HS-5 (cell line): ENCODE measurements at places on chromosomes 5 and 9.

- no peak for DNase-seq
Observed at GRCh38 chr9:72928042-72928507, 24.8 kb downstream of the ALDH1A1 start.

- DNase-seq: no peak
Observed at GRCh38 chr9:108609227-108609896, 246.4 kb downstream of the ACTL7B start.

DNA sequence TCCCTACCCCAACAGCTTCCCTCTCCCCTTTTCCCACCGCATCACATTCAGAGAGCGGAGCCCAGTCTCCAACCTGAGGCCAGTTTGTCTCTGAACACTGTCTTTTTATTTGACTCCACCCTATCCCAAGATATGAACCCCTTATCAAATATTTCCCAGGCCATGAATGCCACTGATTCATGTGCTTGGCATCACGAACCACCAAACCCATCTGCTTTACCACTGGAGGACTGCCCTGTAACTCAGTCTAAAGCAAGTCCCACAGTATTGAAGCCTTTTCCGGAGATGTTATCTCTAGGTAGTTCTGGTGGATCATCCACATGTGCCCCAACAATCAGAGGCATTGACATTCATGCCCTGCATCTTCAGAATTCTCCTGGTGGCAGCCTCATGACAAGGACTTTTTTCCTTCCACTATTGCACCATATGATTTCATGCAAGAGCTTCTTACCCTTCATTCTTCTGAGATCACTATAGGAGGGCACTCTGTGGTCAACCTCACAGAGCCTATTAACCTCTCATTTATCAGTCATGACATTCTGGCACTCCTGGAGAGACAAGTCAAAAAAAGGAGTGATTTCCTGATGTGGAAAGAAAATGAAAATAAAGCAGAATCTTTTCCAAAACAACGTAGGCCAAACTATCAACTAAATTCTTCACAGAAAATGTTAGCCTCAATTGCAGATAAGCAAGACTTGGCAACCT, 12.3 kb upstream of the SPATA31D4 start:
- DNase-seq: no peak

DNA sequence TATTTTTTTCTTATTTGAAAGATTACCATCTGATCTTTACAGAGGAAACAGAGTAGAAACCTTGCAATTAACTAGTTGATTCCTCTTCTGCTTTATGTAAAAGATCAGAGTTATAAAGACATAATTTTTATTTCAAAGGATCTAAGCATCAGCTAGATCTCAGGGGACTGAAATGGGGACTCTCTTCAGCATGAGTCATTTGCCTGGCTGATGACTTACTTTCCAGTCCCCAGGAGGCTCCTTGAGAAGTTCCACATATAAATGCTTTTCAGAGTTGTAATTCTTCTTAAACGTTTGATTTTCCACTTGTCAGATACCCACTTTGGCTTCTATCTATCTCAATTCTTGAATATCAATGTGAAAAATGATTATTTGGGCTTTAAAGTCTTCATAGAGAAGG, 389.4 kb downstream of the RAB3C start:
- DNase-seq: no peak

DNA sequence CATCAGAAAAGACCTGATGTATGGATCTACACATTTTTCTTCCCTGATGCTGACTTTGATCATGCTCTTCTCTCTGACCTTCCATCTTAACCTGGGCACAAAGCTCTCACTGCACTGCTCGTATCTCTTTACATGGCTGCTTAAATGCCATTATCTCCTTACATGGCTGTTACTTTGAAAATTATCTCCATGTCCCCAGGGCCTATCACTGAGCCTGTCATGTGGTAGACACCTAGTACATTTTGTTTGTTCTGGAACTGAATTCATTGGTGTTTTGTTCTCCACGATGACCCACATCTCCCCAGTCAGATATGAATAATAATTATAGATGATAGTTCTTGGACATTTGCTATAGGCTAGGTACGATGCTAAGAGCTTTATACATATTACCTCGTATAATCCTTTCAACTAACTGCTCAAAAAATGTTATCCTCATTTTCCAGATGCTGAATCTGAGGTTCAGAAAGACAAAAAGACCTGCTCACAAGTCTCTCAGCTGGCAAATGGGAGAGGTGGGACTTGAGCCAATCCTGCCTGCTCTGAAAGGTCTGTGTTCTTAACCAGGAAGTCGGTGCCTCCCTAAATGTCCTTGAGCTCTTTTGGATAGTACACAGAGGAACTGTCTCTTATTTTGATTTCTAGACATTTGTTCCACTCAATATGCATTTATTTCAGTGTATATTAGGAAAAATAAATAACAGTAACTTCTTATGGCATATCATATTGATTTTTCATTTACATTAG, 9.8 kb upstream of the CPEB4 start:
- DNase-seq: no peak

- DNase-seq: no peak
Observed at GRCh38 chr5:179209359-179210150, 135.7 kb downstream of the ADAMTS2 start.

DNA sequence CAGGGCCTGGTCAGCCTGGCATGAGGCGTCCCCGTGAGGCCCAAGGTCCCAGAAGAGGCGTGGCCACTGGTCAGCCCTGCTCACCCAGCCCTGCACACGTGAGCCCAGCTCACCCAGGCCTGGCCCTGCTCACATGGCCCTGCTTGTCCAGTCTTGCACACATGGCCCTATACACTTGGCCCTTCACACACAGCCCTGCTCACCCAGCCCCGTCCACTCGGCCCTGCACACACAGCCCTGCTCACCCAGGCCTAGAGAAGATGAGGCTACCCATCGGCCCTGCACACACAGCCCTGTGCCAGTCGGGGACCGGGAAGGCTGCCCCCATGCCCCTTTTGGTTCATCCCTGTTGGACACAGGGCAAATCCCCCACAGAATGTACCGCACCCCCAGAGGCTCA, 28.4 kb downstream of the ZDHHC11B start:
- DNase-seq: no peak
